ENCODE measurements at places on chromosomes 7 and 10. TPM values are rescaled to one million over a fixed set of nuclear protein-coding genes. Genes with fewer than 3 reads are reported as not detected.

Gene MSS51
- polyA plus RNA-seq: 0.60 TPM

Gene FAM25A
- polyA plus RNA-seq: not detected

Gene RNF32
- 0.32 TPM for polyA plus RNA-seq

Gene KAZALD1
- 5.9 TPM for polyA plus RNA-seq

Gene IFIT2
- polyA plus RNA-seq: 3.7 TPM

Gene SYNPO2L
- 0.06 TPM for polyA plus RNA-seq

Gene PPP1R9A
- 3.5 TPM for polyA plus RNA-seq

Gene SVOPL
- polyA plus RNA-seq: 0.08 TPM

Gene TMEM196
- polyA plus RNA-seq: 0.05 TPM

Gene FUOM
- polyA plus RNA-seq: 16.9 TPM

Gene NUTM2E
- polyA plus RNA-seq: 0.47 TPM

Gene ANKRD2
- 0.23 TPM for polyA plus RNA-seq

Gene ATE1
- 17.7 TPM for polyA plus RNA-seq

Gene TMEM236
- 0.44 TPM for polyA plus RNA-seq

Gene SMKR1
- not detected for polyA plus RNA-seq

Gene GIMAP4
- polyA plus RNA-seq: 41.1 TPM

Gene STRA8
- not detected for polyA plus RNA-seq

Gene COBL
- polyA plus RNA-seq: 1.6 TPM

Gene CHST3
- 17.1 TPM for polyA plus RNA-seq

Gene GRIFIN
- not detected for polyA plus RNA-seq

Gene THNSL1
- polyA plus RNA-seq: 2.1 TPM

Gene TSPAN14
- 65.1 TPM for polyA plus RNA-seq

Gene GIMAP8
- polyA plus RNA-seq: 14.3 TPM

Gene DNAJC9
- 12.7 TPM for polyA plus RNA-seq

Gene PAX4
- not detected for polyA plus RNA-seq

Gene LIPJ
- not detected for polyA plus RNA-seq

Gene PHKG1
- polyA plus RNA-seq: 13.0 TPM

Gene CPA1
- 0.71 TPM for polyA plus RNA-seq

Gene SLC26A5
- polyA plus RNA-seq: 0.43 TPM

Gene INHBA
- 1.0 TPM for polyA plus RNA-seq

Gene LRIT1
- not detected for polyA plus RNA-seq

Gene CDNF
- 0.86 TPM for polyA plus RNA-seq

Gene CLDN3
- polyA plus RNA-seq: 1.6 TPM

Gene IFIT5
- polyA plus RNA-seq: 12.3 TPM

Gene CALHM3
- not detected for polyA plus RNA-seq

Gene AHR
- 50.3 TPM for polyA plus RNA-seq

Gene CALN1
- polyA plus RNA-seq: 0.13 TPM

Gene JAKMIP3
- polyA plus RNA-seq: 1.5 TPM

Gene IL6
- 6.9 TPM for polyA plus RNA-seq

Gene NPTX2
- polyA plus RNA-seq: 12.1 TPM

Gene ZNF365
- 0.10 TPM for polyA plus RNA-seq

Gene PDK4
- polyA plus RNA-seq: 183 TPM

Gene VAX1
- not detected for polyA plus RNA-seq

Gene GPR158
- polyA plus RNA-seq: 0.14 TPM

Gene LMTK2
- polyA plus RNA-seq: 6.8 TPM

Data from urinary bladder (tissue), 4 donors.